ENCODE measurements at places on chromosomes 12 and 14.

- no peak for DNase-seq
Observed at GRCh38 chr12:74610711-74611110, 73.1 kb downstream of the ATXN7L3B start.

DNA sequence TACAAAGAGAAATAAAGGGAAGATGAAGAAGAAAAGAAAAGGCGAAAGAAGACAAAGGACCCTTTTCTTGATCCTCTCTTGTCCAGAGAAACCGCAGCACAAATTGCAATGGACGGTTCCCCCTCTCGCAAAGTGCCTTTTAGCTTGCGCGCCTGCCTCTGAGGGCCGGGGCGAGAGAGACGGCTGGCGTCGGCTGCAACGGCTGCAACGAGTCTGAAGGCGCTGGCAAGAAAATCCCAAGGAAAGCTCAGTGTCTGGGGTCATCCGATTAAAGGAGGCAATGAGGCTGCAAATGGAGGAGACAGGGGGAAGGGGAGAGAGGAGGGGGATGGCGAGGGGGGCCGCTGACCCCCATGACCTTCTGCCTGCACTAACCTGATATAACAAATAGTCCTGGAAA lies 671.5 kb downstream of the MED13L start:
- DNase-seq: no peak

GRCh38 chr12:44127966-44128710 lies 292.3 kb downstream of the TMEM117 start:
- DNase-seq: no peak

DNA sequence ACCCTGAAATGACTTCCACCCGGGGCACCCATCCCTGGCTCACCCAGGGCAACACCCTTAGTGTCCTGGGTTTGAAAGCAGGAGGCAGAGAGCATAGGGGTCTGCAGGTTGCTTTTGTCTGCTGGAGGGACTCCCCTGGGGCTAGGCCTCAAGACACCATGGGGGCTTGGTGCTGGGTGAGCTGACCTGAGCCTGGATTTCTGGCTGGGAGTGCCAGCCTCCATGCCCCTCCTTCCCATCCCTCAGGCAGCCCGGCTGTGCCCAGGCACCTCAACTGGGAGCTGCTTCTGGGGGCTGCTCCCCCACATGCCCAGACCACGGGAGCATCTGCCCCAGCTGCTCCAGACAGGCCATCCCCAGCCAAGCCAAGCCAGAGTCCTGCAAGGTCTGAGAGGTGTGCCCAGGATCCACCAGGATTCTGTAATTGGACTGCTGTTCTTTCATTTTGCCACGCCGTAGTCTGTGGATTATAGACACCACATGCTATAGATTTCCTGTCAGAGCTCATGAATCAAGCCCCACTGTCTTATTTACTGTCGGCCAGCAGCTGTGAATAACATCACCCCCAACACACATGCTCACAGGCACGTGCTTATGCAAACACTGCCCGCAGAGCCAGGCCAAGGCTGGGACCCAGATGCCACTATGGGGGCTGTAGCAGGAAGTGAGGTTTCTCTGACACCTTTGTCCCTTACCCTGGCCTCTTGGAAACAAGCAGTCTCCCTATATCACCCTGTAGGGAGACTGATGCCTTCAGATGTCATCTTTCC lies 29.4 kb upstream of the ESRRB start:
- no peak for DNase-seq

- DNase-seq: no peak
Observed at GRCh38 chr14:57583396-57583795, 89.7 kb upstream of the CCDC198 start.

DNA sequence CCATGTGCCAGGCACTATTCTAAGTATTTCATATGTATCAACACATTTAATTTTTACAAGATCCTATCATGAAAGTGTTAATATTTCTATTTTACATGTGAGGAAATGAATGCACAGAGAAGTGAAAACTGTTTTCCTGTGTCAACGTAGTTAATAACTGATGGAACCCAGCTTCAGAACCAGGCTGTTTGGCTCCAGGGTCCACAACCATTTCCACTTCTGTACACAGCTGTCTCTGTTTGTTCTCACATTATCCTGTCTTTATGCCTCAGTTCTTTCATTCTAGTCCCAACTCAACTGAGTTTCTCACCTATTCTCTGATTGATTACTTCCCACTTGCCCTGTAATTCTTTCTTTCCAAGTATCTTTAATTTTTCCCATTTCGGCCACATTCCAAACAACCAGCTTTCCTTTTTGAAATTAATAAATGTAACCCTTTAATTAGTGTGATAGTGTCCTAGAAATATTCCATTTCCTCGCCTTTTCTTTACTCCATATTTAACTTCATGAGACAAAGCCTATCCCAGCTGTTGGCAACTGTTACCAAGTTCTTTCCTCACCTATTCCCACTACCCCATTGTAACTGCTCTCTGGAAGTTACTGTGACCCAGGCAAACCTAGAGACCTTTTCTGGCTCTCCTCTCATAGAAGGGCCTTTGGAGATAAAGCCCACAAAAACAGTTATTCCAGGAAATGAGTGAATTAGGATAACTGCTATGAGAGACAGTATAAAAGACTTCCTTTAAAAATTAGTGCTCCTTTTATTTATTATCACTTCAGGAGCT lies 218.7 kb downstream of the RASSF9 start:
- no peak for DNase-seq

DNA sequence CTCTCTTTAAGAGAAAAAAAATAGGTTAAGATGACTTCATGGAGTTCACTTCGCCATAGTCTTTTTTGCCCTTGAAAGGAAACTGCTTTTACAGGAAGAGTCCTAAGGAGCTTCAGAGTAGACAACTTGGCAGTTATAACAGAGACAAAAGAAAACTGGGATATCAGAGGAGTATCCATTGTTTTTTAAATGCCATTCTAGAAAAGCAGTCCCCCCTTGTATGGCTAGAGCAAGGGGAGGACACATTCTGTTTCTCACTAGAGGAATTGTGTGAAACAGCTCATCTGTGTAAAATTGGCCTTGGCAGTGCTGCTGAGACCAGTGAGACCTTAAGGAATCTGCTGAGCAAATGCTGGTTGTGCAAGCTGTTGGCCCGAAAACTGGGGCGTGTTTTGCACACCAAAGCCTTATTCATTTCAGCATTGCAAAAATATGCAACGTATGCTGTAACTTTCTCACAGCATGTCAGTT lies 128.0 kb downstream of the GPR135 start:
- no peak for DNase-seq

GRCh38 chr14:38143170-38143569 lies 64.5 kb upstream of the SSTR1 start:
- DNase-seq: no peak

- no peak for DNase-seq
Observed at GRCh38 chr14:95498622-95499353, 17.7 kb downstream of the SYNE3 start.

GRCh38 chr12:67697443-67697842 lies 48.9 kb downstream of the DYRK2 start:
- no peak for DNase-seq

- DNase-seq: peak; percentile 74
Observed at GRCh38 chr12:53221203-53222080, 10.6 kb downstream of the RARG start.

DNA sequence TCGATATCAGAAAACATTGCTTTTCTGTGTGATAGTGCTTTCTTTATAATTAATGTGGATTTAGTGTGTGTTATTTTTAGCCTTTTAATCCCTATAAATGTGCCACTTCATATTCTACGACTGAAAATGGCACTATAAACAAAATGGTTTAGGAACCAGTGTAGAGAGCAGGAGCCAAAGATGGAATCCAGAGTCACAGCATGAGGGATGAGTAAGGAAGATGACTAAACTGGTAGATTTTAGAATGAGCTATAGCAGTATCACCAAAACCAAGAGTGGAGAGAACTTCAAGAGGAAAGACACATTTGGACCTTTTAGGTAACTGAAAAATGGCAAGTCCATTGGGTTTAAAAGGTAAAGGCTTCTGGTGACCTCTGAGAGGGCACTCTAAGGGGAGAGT lies 887.2 kb downstream of the NRXN3 start:
- no peak for DNase-seq

GRCh38 chr14:69373104-69373503 lies 25.0 kb downstream of the ERH start:
- DNase-seq: no peak

- no peak for DNase-seq
Observed at GRCh38 chr12:107525719-107526554, 159.7 kb upstream of the PWP1 start.

- DNase-seq: no peak
Observed at GRCh38 chr12:122841544-122842321, 6.5 kb downstream of the HIP1R start.

GRCh38 chr14:55136241-55136640 lies 7.2 kb downstream of the LGALS3 start:
- no peak for DNase-seq

DNA sequence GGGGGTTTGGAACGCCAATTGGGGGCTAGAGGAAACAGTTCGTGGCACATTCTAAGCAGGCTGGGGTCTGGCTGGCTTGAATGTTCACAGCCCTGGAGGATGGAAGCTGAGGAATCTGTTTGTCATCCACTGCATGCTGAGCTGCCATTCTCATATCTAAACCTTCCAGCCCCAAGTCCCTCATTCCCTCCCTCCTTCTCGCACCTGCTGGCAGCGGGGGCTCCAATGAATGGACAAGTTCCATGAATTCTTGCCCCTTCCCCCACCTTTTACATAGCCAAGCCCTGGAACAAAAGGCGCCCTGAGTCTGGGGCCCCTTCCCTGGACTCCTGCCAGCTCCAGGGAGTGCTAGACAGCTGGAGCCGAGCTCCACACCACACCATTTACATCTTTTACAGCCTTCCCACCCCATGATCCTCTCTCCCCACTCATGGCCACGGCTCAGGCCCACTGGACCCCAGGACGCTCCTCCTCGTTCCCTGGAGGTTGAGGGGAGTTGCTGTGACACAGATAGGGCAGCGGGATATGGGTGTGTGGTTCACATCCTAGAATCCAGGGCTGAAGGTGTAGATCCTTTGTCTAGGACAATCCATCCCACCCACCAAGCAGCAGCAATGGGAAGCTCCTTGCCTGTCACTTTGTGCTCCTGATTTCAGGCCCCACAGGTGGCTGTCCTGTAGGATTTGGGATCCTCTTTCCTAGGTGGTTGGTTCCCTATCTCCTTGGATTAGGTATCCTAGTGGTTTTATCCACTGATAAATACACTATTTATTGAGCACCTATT lies 21.7 kb upstream of the VRTN start:
- no peak for DNase-seq

GRCh38 chr12:14185427-14186192 lies 179.9 kb upstream of the ATF7IP start:
- peak; percentile 24 for DNase-seq

DNA sequence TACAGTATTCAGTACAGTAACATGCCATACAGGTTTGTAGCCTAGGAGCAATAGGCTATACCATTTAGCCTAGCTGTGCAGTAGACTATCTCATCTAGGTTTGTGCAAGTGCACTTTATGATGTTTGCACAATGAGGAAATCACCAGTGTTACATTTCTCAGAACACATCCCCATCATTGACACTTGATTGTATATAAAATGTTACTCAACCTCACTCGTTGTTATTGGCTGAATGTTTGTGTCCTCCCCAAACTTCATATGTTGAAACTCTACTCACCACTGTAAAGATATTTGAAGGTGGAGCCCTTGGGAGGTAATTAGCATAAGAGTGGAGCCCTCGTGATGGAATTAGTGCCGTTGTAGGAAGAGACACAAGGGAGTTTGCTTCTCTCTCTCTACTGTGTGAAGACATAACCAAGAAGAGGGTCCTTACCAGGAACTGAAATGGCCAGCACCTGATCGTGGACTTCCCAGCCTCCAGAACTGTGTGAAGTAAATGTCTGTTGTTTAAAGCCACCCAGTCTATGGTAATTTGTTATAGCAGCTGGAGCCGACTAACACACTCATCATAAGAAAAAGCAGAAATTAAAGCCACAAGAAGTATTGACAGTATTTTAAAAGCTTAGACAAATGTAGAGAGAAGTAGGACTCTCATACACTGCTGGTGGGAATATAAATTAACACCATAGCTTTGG lies 3.2 kb upstream of the MED13L start:
- DNase-seq: no peak

GRCh38 chr12:69415471-69416275 lies 54.5 kb upstream of the FRS2 start:
- DNase-seq: no peak

DNA sequence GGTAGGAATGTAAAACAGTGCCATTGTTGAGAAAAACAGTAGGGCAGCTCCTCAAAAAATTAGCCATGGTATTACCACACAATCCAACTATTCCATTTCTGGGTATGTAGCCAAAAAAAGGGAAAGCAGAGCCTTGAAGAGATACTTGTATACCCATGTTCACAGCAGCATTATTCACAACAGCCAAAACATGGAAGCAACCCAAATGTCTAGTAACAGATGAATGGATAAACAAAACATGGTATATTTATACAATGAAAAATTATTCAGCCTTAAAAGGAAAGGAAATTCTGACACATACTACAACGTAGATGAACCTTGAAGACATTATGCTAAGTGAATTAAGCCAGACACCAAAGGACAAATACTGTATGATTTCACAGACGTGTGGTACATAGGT lies 67.6 kb upstream of the GNG2 start:
- no peak for DNase-seq

- DNase-seq: no peak
Observed at GRCh38 chr14:55754871-55755270, 174.9 kb downstream of the KTN1 start.

DNA sequence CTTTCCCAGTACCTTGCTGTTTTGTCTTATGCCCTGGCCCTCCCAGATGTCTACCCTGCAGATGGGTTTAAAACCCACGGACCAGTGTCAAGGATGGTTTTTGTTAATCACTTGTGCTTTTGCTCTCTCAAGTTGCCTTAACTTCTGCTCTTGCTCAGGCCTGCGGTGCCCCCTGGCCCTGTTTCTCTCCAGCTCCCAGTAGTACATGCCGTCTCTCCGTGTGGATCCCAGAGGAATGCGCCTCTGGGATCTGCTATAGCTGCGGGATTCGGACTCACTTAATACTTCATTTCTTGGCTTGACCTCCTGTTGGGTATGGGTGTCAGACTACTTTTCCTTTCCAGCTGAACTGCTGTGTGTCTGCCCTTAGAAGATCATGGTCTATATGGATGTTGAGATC lies 14.5 kb downstream of the PLEKHG3 start:
- DNase-seq: no peak

DNA sequence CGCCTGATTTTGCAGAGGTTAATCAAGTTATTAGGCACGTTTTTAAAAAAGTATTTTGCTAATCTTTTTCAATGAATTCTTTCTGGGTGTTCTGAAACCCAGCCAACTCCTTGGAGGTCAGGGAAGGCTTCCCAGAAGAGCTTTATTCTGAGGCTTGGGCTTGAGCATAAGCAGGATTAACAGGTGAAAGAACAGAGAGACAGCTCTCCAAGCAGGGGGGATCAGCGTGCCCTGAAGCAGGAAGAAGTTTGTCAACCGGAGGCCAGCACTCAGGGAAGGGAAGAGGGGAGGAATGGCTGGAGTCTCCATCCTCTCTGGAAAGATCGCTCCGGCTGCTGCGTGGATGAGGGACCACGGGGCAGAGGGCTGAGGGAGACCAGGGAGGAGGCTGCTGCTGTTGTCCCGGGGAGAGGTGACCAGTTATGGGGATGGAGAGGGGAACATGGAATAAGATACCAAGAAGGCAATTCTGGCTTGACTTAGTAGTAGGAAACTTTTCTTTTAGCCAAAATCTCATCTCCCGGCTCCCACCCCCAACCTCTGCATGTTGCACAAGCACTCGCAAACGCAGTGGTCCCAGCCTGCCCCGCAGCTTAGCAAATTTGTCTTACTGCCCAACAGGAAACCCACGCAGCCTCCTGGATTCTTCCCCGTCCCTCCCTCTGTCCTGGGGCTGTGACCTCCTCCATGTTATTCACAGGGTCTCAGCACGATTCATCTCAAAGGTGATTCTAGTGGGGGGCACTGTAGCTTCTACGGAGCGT lies 1.1 kb upstream of the SSH1 start:
- DNase-seq: peak; percentile 37

- no peak for DNase-seq
Observed at GRCh38 chr14:21255385-21256101, 13.7 kb downstream of the HNRNPC start.

Data from activated T-cell treated with anti-CD3 and anti-CD28 coated beads, Interleukin-2, amount 50 U/mL, for 48 hours (primary cell).